ENCODE measurements at places on chromosomes 3 and 15. TPM values are rescaled to one million over a fixed set of nuclear protein-coding genes. Genes with fewer than 3 reads are reported as not detected.

Gene ITIH1
- not detected for total RNA-seq

Gene GOLGA6D
- 0.18 TPM for total RNA-seq

Gene PLXND1
- total RNA-seq = 60.6 TPM

Gene FBXL22
- total RNA-seq = 0.63 TPM

DNA sequence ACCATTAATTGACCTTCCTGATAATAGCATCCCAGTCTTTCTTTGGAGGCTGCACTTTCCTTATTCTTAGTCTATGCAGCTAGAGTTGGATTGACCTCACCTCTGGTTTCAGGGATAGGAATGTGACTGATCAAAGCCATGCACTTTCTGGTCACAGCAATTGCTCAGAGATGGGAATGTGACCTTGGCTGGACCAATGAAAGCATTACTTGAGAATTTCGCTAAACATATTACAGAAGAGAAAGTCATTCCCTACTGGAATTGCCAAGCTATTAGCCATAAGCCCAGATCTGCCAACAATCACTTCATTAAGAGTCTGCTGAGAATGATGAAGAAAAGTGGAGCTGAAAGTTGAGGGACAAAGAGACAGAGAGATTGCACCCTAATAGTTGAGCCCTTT lies 32.7 kb downstream of the RTP1 start:
- no peak for DNase-seq
